Memory B cell (primary cell): ENCODE measurements at places on chromosomes 16 and 17.

- DNase-seq: no peak
Observed at GRCh38 chr16:82152641-82153112, 17.3 kb downstream of the MPHOSPH6 start.

DNA sequence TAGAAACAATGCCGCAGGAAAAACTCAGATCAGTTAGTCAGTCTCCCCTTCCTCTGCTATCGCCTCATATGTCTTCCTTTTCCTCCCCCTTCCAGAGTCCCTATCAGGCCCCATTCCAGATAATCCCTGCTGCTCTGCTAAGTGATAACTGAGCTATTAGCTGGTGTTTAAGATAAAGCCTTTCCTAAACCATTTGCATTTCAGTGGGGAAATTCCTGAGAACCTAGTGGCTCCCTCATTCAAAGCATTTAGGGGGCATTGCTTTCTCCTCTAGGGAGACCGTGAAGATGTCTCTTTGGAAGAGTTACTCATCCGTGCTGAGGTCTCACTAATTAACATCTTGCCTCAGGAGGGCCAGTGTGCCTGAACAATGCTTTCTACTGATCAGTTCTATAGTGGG, 401.6 kb downstream of the NPIPA7 start:
- DNase-seq: no peak

GRCh38 chr16:9823510-9823909, 358.7 kb downstream of the GRIN2A start:
- no peak for DNase-seq

DNA sequence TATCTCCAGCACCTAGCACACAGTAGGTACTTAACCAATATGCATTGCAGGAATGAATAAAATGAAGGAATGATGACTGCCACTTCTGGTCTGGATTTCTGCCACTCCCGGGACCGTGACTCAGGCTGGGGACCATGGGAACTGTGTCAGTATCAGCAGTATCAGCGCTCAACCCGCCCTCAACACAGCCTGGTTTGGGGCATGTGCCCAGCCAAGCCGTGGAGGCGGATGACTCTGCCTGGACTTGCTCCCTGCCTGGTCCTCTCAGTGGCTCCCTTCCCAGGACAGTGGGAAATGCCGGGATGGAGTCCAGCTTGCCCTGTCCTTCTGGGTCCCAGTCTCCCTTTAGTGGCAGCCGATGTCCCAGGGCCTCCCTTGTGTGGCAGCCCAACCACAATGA, 55.1 kb downstream of the SRCIN1 start:
- DNase-seq: no peak

DNA sequence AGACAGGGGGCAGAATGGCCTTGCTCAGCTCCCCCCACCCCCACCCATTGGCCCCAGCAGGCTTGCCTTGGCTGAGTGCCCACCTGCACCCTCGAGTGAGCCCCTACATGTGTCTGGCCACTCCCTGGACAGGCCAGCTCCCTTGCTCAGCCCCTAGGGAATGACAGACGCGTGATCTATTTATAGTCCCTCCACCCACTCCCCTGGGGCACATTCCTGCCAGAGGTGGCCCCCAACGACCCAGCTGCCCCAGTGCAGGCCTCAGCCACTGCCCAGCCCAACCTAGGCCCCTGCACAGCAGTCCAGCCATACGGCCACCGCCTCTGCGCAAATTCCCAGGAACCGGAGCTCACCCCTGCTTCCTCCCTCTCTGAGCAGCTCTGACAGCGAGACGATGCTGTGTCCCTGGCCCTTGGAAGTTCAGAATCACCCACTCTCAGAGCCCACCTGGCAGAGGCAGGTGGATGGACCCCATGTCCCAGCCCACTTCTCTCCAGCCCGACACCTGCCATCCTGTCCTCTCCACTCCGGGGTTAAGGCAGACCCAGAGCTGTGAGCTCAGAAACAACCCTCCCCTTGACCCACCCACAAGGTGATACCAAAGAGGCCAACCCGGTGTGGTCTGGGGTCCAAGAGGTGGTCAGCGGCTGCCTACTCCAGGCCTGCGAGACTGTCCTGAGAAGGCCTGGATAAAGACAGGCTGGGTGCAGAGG, 11.5 kb upstream of the P2RX1 start:
- DNase-seq: no peak

GRCh38 chr17:63426041-63426916, 19.8 kb downstream of the CYB561 start:
- no peak for DNase-seq

DNA sequence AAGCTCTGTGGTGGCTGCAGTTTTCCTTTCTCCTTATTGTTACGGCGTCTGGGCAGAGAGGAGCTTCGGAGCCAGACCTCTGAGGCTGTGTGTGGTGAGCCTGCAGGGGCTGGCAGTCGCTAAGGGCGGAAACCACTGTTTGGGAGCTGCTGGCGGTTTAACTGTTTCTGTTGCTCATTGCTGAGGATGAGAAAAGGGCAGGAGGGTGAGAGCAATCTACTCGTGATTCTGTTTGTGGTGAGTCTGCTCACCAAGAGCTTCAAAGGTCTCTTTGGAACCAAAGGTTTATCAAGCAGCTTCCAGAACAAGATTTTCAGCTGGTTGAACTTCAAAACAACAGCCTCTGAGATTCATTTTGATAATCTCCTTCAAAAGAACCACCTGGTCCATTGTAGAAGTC, 143.9 kb downstream of the ANKFN1 start:
- no peak for DNase-seq

GRCh38 chr17:68812876-68813584, 142.2 kb downstream of the ABCA8 start:
- DNase-seq: no peak

GRCh38 chr17:75855310-75856061, at the start of gene WBP2:
WBP2 (minus strand) TSS chr17:75855335; CDS start chr17:75855297, 38 bp downstream.
- DNase-seq: peak; percentile 97

- DNase-seq: no peak
Observed at GRCh38 chr16:27576729-27577128, 26.8 kb downstream of the KATNIP start.

DNA sequence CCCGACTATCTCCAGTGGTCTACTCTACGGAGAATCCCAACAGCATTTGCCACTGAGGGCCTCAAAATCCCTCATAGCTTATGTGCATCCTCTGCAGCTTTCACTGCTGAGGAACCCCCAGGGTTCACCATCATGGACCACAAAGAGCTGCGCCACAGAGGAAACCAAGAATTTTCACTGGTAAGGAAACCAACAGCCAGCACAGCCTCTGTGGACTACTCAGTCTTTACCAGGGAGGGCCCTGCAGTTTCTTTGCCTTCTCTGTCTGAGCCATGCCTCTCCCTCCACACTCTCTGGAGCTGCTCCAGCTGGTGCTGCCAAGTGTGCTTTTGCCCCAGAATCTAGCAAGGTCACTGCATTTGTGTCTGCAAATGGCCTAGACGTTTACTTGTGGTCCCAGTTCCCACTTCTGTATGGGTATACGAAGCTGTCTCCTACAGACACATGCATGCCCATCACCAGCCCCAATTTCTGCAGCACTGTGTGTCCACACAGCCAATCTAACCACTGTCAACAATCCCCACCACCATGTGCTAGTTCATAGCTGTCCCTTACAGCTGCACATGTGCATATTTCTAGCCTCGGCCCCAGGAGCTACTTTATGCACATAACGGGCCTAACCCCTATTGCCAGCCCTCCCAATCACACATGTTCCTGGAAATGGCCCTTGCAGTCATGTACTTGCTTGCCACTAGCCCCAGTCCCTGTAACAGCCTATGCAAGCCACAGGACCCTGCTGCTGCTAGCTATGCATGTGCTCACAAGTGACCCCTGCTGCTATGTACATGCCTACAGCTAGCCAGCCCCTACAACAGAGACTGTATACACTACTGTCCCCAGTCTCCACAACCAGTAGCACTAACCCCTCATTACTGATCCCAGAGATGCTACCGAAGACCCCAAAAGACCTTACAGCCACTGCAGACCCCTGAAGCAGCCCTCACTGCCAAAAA, 1437.4 kb downstream of the CDH11 start:
- DNase-seq: no peak

- no peak for DNase-seq
Observed at GRCh38 chr17:50364061-50364458, 8.9 kb downstream of the MRPL27 start.

DNA sequence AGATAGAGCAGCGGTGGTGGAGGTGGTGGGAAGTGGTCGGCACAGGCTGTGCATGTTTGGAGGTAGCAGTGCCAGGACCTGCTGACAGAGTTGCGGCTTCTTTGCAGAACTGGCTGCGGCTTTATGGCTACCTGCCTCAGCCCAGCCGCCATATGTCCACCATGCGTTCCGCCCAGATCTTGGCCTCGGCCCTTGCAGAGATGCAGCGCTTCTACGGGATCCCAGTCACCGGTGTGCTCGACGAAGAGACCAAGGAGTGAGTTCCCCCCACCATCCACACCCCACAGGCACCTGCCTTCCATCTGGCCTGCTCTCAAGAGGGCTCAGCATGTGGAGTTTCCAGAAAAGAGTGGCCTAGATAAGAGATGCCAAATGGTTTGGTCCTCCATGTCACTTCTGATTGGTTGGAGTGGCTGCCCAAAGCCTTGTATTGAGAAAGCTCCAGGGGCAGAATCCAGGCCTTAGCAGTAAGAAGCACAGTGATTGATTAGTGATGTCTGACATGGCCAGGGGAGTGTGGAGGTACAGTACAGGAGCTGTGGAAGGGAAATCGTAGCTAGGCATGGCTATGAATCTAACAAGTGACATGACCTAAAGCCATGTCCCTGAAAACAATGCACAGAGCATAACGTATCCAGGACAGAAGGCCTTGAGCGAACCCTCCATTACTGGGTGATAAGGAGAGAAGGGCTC, 12.0 kb downstream of the MMP15 start:
- no peak for DNase-seq

DNA sequence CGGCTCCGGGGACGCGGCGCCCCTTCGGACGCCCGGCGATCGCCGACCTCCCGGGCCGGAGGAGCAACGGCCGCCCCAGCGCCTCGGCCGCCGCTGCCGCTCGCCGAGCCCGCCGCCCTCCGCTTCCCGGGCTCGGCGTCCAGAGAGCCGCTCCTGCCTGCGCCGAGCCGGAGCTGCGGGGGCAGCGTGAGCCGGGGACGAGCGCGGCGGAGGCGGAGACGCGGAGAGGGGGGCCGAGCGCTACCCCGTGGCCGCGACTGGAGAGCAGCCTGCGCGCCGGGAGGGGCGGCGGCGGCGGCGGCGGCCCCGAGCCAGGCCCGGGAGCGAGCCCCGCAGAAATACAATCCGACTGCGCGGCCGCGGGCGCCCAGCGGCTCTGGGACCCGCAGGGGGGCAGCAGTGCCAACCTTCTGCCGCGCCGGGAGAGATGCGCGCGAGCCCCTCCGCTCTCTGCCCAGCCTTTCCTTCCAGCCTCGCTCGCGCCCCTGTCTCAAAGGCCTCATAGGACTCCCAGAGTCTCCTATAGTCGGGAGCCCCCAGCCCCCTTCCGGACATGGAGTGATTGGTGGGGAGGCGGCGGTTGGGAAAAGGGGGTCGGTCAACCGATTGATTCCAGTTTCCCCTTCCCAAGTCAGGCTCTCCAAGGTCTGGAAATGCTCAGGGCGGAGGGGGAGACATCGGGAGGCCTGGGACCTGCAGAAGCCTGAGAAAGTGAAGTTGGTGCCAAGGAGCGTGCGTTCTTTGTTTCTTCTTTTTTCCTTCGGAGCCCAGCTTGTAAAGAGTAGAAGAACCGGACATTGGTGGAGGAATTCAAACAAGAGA, 1.0 kb upstream of the SDK2 start:
- DNase-seq: peak; percentile 45

- peak; percentile 10 for DNase-seq
Observed at GRCh38 chr16:22322021-22322471, 24.8 kb downstream of the POLR3E start.
